Mesendoderm (in vitro differentiated cells): ENCODE measurements at places on chromosomes 3 and 15.

GRCh38 chr3:172275586-172275985 is 172.7 kb downstream of the GHSR start:
- no peak for DNase-seq

DNA sequence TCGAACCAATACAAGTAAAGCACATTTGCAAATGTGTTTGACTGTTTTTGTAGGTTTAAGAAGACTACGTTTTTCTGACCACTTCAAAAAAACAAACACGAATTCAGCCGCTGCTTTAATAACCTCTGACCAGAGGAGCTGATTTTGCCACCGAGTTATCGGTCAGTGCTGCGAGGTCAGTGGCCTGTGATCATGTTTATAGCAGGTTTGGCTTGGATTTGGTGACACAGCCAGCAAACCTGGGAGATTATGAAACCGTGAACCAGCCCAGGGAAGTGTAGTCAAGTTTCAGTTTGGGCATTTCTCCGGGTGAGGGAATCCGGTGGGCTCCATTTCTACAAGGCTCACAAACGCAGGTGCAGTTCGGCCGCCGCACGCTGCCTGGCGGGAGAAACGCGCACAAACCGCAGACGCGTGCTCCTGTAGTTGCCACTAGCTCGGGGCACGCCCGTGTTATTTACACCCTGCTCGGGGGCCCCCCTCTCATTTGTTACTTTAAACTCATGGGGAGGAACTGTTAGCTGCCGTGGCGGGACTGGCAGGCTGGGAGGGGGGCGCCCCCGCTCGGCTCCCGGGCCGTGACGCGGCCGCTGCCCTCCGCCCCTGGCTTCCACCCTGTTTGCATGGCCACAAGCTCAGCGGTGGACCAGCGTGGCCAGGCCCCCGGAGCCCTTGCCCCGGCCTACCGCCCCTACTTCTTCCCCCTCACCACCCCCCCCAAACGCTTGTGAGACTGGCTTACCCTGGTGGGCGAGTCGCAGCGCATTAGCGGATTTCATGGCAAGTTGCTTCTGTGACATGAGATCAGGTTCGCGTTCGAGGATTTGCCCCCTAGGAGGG is 13.6 kb upstream of the ONECUT1 start:
- DNase-seq = no peak

GRCh38 chr3:177234121-177234520 is 36.8 kb upstream of the TBL1XR1 start:
- no peak for DNase-seq

- DNase-seq = no peak
These were observed 104.9 kb downstream of the TPRG1 start for GRCh38 chr3:189276444-189277219.

DNA sequence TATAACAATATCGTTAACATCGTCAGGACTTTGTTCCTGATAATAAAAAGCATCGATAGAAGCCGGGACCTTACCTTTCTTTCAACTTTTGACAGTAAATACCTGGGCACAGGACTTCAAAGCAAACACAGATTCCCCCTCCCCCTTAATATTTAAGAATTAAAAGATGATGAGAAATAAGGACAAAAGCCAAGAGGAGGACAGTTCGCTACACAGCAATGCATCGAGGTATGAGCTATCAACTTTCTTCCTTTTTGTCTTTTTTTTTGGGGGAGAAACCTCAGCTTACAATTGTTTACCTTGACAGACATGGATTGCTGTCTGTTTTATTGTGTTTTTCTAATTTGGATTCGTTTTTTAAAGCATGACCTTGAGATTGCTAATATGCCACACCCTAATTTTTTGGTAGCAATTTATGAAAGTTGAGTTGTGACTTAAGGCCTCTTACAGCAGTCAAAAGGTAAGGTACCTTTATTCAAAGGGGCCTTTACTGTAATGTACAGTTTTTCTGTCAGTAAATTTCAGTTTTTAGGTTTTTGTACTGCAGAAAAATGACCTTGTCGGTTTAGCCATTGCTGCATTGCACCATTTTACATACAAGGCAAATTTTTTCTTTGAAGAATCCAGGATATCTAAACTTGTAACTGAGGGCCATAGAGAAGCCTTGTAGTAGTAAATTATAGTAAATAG is 1.1 kb downstream of the CHD2 start:
- DNase-seq = no peak

DNA sequence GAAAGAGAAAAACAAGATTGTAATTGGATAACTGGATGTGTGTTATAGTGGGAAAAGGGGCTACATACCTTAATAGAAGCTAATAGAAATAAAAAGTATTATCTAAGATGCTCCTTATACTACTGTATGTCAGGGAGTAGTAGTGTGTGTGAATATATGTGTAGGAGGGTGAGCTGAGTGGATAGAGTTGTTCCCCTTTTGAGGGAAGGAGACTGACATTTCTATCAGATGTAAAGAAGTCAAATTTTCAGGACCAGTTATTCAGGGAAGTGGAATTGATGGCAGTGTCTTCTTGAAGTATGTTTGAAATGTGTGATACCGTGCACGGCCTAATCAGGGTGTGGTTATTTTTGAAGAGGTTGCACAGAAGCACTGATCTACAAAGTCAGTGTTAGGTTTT is 49.1 kb downstream of the PCOLCE2 start:
- DNase-seq = no peak

GRCh38 chr3:31234145-31234544 is 298.6 kb upstream of the STT3B start:
- DNase-seq = no peak

DNA sequence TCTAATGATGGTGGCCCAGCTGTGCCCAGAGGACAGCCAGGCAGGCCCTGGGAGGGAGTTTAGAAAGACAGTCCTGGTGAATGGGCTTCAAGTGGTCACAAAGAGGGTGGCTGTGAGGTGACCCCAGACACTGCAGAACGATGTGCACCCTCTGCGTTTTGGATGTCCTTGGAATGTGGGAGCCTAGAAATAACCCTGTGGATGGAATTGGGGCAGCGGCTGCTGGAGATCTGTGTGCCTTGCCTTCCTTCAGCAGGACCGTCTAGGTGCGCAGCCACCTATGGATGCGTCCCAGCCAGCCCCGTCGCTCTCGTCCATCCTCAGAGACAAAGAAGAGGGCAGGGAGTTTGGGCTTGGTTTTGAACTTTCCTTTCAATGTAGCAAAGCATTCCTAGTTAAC is 46.5 kb downstream of the KLHL25 start:
- DNase-seq = no peak

- DNase-seq = no peak
These were observed 59.6 kb downstream of the COL6A6 start for GRCh38 chr3:130576375-130577266.
